ENCODE measurements at places on chromosomes 7 and 10.
A peak's percentile ranks its signal among the peaks of the same experiment; 100 is the strongest.

DNA sequence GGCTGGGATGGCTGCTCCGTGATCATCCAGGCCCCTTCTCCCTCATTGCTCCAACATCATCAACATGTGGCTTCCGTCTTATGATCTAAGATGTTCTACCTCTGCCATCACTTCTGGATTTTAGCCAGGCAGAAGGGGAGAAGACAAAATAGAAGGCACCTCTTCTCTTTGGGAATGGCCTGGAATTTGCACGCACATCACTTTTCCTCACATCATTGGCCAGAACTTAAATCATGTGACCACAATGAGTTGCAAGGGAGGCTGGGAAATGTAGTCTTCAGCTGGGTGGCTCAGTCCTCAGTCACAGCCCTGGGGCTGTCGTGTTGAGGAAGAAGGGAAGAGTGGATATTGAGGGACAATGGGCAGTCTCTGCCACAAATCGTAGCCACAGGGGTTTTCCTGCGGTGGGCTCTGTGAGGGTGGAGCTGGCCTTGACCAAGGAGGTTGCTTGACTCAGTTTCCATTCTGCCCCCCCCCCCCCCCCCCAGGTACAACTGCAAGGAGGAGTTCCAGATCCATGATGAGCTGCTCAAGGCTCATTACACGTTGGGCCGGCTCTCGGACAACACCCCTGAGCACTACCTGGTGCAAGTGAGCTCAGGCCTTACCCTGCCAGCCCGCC is 50.3 kb downstream of the PALD1 start:
- DNase-seq, result no peak

DNA sequence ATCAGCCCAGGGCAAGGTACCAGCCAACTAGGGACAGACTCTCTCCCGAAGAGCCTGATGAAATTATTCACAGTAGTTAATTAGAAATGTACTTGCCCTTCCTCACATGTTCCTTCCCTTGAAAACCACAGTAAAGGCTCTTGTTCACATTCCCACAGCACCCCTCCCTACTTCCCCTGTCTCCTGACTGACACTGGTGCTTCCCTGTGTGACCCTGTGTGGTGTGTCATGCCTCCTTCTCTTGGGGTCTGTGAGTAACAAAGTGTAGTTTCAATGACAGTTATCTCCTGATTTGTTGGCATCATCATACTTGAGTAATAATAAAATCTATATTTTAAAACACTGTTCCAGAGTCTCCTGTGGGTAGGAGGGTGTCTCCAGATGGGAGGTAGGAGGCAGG is 209.7 kb downstream of the ABCA13 start:
- DNase-seq, result no peak

- DNase-seq, result no peak
Observed at GRCh38 chr7:22393913-22394729, 37.2 kb upstream of the RAPGEF5 start.

DNA sequence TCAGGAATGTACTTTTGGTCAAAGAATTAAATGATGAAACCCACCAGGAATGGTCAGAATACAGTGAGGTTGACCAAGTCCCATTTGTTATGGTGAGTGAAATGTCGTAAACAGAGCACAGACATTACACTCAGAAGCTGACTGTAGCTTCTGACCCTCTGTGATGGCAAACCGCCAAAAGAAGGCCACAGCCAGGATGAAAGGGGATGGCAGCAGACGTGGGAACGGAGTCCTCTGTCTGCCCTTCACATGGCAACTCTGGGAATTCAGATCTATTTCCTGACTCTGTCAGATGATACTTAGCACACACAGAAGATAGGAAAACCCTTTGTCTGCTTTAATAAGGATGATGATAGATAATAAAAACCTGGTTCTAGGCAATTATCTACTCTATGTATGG is 757.1 kb downstream of the SORCS3 start:
- no peak for DNase-seq

- no peak for DNase-seq
Observed at GRCh38 chr7:97107192-97107800, 10.2 kb upstream of the SDHAF3 start.

- DNase-seq, result no peak
Observed at GRCh38 chr7:131897790-131898165, 341.4 kb upstream of the PODXL start.

GRCh38 chr10:18312374-18313139 is 172.3 kb downstream of the CACNB2 start:
- DNase-seq, result peak; percentile 26

DNA sequence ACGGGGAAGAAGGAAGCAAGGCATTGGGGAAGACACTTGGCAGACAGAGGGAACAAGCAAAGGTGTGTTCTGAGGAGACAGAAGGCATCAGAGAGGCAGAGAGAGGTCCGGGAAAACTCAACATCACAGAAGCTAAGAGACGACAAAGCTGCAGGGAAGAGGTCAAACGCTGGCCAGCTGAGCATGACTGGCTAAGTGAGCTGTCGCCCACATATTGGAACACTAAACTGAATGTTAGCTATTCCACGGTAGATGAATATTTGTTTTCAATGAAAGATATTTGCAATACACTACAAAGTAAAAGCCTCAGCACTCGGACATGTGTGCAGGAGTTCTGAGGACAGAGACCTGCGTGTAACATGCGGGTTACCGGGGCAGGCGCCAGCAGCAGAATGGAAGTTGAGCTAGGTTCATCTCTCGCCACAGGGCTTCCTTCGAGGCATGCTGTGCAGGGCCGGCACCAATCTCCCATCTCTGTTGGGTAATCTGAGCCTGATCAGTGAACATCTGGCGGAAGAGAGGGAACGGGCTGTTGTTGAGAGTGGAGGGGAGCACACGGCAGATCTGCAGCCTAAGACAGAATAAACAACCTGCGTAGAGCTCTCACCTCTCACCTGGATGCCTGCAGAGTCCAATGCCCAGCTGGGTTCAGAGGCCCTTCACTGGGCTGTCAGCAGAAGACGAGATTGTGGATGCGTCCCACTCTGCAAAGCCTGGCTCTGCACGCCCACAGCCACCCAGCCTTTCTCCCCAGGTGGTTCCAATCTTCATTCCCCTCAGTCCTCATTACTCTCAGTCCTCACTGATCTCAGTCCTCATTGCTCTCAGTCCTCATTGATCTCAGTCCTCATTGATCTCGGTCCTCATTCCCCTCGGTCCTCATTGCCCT is 35.9 kb downstream of the INSIG1 start:
- no peak for DNase-seq

GRCh38 chr10:71708897-71709882 is 10.4 kb downstream of the C10orf105 start:
- no peak for DNase-seq

DNA sequence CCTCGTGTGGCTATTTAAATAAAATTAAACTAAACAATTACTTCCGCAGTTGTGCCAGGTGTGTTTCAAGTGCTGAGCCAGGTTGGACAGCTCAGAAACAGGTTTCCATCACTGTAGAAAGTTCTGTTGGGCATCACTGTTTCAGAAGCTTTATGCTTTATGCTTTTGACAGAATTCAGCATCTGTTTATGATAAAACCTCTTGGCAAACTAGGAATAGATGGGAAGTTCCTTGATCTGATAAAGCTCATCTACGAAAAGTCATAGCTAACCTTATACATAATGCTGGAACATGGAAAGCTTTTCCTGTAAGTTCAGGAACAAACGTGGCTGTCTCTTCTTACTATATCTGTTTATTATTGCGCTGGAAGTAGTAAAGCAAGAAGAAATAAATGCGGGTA is 143.4 kb downstream of the DOCK1 start:
- peak; percentile 4 for DNase-seq

DNA sequence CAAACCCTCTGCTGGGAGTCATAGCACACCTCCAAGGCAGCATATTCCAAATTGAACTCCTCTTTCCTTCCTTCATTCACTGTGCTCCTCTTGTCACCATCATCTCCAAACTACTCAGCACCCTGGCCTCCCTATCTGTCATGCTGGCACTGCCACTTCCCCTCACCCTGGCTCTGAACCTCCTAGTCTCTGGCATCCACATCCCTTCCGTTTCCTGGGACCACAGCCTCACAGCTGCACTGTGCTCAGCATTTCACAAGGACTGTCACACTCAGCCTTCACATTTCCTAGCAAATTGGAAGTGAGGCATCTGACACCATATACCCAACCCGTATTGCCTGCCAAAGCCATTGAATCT is 124.7 kb downstream of the WDR11 start:
- no peak for DNase-seq

DNA sequence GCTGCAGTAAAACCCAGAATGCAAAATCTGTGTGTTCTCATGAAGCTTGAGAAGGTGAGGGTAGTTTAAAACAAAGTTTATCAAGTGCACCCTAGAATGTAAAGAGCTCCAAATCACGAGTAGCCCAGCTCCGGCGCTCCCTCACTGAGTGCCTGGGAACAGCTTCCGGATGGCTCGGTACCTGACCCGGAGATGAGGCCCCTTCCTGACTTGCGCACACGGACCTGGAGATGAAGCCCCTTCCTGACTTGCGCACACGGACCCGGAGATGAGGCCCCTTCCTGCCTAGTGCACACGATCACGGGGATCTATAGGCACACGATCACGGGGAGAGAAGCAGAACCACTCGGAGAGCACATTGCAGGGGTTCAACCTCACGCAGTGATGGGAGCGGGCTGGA is 322.1 kb upstream of the RNF32 start:
- DNase-seq, result no peak

DNA sequence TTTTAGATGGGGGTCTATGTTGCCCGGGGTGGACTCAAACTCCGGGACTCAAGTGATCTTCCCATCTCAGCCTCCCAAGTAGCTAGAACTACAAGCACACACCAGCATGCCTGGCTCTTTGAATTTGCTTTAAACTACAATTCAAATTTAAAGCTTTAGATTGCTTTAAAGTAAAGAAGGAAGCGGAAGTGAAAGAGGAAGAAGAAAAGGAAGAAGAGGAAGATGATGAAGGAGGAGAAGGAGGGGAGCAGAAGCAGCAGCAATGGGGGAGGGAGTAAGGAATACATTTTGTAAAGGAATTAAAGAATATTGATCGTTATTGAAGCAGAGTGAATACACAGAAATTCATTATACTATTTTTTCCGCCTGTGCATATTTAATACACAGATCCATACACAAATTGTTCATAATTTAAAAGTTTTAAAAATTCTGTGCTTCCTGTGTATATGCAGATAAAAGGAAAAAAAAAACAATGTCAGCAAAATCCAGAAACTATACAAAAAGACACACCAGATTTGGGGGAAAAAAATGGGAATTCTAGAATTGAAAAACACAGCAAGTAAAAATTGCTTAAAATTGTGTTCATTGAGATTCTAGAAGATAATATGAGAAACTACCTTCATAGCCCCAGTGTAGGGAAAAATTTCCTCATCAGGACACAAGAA is 60.8 kb upstream of the KCNMA1 start:
- no peak for DNase-seq

- no peak for DNase-seq
Observed at GRCh38 chr7:37229381-37229780, 219.3 kb downstream of the ELMO1 start.

- DNase-seq, result no peak
Observed at GRCh38 chr10:77349226-77349625, 288.4 kb downstream of the KCNMA1 start.

DNA sequence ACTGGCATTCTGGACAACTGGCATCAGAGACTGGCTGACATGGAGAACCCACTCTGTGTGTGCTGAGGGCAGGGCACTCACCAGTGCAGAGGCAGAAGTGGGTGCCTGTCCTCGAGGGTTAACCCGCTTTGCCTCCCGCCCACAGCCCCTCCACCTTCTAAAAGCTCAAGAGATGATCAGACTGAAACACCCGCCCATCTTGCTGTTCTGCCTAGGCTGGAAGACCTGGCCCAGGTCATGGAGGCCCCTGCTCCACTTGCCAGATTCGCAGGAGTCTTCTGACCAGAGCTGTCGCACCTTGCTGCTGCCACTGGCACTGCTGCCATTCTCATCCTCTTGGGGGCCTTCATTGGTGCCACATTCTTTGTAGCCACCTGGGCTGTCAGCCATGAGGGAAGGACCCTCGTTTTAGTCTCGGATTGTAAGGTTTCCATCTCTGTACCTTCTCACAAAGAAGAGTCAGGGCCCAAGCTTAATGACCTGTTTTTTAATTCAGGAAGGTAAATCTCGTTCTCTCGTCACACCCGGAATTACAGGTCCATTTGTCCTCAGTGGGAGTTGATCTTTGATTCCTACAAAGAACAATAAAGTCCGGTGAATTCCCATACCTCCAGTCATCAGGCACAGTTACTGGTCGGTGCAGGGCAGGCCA is 1.9 kb downstream of the CYREN start:
- no peak for DNase-seq
